Inflammatory macrophage treated with lipopolysaccharide for 4 hours (primary cell): ENCODE measurements at places on chromosomes 3 and 15.

DNA sequence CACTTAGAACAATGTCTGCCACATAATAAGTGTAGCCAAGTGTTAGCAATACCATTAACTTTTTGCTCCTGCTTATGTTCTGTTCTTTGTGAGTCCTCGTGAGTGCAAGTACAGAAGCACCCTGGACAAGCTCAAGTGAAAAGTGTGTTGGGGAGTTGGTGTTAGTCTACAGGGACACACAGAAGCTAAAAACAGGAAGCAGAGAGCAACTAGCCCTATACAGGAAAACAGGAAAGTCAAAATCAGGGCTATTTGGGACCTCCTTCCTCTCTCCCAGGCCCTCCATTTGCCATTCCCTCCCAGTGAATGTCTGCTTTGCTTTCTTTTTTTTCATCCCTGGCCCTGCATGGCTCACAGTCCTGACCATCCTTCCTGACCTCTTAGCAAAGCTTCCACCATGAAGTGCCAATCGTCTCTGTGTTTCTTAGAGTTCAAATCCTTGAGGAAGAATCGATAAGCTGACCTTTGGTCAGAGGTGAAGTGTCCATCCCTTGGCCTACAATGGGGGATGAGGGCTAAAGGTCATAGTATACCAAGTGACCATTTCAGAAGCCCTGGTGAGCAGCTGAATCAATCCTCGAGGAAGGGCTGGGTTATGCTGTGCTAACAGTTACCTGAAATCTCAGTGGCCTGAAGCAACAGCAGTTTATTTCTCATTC, 328.2 kb downstream of the SHQ1 start:
- DNase-seq = peak; percentile 25

GRCh38 chr3:71962561-71963240, 177.8 kb upstream of the PROK2 start:
- no peak for DNase-seq

- no peak for DNase-seq
These were observed 26.7 kb upstream of the STAG1 start for GRCh38 chr3:136778865-136779264.

- DNase-seq = no peak
These were observed 214.4 kb downstream of the PCCB start for GRCh38 chr3:136464502-136464901.
